ENCODE measurements at places on chromosomes 4 and X.

GRCh38 chrX:21802054-21802670, 37.3 kb upstream of the MBTPS2 start:
- DNase-seq: no peak

GRCh38 chr4:188551156-188551555, 411.9 kb downstream of the TRIML1 start:
- no peak for DNase-seq

- no peak for DNase-seq
Measured at GRCh38 chr4:91288702-91289311, 1015.0 kb upstream of the GRID2 start.

- DNase-seq: no peak
Measured at GRCh38 chr4:43709443-43709842, 739.2 kb downstream of the KCTD8 start.

DNA sequence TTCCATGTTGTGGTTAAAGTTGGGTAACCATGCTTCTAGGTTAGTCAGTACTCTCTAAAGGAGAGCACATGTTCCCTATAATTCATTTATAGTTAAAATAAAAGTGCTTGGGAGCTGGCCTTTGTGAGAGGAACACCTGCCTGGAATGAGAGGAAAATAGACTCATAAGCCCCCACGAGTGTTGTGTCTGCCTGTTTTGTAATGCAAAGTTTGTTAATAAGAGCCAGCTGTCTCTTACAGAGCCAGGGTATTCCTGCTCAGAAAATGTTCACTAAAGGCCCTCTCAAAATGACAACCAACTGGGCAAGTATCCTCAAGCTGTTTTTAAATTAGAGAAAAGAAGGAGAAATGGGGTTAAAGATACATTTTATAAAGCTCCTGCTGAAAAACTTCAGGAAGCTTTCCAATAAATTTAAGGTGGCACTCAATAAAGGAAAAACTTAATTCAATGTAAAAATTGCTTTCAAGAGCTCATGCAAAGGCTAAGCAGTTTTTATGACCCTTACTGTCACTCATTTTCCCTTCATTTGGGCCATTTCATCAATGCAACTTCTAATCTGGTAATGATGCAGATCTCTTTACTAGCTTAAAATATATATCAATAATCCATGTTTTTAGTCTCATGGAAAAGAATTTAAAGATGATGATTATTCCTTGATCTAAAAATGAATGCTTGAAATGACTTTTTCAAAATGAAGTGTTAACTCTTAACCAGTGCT, 793.6 kb downstream of the STPG2 start:
- no peak for DNase-seq

GRCh38 chr4:159293811-159294515, 191.1 kb downstream of the RAPGEF2 start:
- DNase-seq: no peak

GRCh38 chr4:122576261-122577188, 44.3 kb downstream of the IL21 start:
- no peak for DNase-seq

DNA sequence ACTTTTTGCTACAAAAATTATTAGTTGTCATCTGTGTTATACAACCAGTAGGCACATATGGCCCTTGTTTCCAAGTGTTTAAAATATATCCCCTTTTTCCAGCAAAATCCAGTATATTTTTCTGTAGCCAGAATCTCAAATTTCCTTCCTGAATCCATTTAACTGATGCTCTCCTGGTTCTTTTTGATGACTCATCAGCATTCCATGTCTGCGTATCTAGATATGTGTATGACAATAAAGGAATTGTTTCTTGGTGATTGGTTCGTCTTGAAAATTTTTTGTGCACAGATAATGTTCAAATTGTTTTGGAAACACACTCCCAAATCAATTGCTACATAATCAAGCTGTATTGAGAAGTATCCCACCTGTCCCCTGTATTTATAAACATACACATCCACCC, 98.3 kb downstream of the ITM2A start:
- DNase-seq: no peak

GRCh38 chr4:102387552-102388150, 42.4 kb upstream of the SLC39A8 start:
- no peak for DNase-seq

DNA sequence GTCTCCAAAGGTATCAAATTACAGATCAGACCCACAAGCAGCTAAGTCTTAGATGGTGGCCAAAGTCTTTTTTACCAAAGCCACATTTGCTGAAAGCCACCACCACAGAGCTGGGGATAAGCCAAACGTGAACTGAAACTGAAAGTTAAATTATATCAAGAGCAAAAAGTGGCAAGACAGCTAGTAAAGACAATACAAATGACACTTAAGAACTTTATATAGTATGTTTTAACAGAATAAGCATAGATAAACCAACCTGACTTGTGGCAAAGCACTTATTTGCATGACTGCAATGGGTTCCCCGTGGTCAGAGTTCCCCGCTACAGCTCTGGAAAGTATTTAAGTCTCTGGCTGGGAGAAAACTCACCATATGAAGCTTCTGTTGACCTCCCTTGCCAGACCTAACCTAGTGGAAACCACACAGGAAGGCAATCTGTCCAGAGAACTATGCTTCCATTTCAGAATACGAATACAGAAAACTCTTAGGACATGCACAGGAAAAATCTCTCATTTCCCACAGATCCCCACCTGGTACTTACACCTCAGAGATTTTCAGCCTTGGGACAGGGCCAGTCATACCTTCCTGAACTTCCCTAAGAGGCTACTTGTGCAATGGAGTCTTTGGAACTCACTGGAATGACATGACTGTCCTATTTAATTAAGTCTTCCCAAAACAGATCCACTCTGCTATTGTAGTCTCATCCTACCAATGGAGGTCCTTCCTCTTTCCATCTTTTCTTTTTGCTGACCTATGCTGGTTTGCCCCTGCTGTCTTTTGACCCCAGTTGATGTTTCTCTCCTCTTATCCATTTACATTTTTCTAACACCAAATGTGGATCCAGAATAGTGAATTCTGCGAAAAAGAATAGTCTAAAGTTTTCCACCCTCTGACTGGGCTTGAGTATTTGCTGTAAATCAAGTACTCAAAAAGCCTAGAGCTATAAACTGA, 225.1 kb downstream of the NR3C2 start:
- DNase-seq: no peak
